ENCODE measurements at places on chromosomes 16 and 17.

GRCh38 chr17:207775-208174 is 26.3 kb upstream of the DOC2B start:
- no peak for DNase-seq

DNA sequence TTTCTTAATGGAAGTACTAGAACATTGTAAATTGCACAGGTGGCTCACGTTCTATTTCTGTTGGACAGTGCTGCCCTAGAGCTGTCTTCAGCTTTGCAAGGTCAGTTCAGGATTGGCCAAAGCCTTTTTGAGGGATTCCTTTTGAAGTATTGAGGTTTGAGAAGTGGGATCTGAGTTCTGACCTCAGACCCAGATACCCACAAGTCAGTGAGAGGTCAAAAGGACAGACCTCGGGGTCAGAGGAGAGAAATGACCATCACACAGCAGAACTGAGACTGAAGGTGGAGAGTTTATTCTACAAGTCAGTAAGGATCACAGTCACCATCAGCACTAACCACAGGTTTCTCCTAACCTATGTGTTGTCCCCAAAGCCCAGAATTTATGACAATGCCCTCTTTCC is 1.7 kb downstream of the ACSM5 start:
- no peak for DNase-seq

DNA sequence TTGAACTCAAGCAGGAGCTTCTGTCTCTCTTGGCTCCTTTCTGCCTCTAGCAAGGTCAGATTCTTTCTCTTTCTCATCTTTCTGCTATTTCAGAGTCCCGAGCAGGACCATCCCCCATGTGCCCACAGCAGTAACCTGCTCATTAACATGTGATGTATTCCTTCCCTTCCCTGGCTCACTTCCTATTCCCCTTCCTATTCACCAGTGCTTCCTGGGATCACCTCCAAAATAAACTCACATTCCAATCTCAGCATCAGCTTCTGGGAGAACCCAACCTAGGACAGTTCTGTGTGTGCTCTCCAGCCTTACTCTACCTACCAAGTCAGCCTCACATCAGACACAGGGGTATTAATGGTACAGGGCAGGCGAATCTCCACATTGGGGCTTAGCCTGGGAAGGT is 546.4 kb upstream of the SALL1 start:
- DNase-seq: no peak

DNA sequence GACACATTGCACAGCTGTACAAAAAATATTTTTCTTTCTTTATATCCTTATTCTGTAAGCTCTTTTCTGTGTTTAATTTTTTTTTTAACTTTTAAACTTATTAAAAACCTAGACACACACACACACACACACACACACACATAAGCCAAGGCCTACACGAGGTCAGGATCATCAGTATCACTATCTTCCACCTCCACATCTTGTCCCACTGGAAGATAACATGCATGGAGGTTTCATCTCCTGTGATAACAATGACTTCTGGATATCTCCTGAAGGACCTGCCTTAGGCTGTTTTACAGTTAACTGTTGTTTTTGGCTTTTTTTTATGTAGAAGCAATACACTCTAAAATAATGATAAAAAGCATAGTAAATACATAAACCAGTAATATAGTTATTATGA is 71.2 kb downstream of the TNRC6C start:
- DNase-seq: no peak

- DNase-seq: no peak
Observed at GRCh38 chr16:79996321-79996720, 395.8 kb upstream of the MAF start.

DNA sequence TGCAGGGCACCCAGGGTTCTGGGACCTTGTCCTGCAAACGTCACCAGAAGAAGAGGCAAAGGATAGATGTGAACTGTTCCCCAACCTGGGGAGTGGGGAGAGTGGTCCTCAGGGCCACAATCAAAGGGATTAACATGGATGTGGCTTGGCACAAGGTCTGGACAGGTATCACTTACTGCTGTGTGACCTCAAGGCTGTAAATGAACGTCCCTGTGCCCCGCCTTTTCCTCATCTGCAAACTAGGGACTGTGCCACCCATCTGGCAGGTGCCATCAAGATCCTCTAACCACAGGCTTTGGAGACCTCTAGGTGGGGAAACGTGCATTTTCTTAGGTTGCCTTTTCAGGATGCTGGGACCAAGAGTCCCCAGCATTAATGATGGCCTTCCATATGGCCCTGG is 25.1 kb downstream of the SLC5A10 start:
- DNase-seq: no peak

GRCh38 chr16:12815361-12815760 is 11.7 kb upstream of the CPPED1 start:
- DNase-seq: no peak

DNA sequence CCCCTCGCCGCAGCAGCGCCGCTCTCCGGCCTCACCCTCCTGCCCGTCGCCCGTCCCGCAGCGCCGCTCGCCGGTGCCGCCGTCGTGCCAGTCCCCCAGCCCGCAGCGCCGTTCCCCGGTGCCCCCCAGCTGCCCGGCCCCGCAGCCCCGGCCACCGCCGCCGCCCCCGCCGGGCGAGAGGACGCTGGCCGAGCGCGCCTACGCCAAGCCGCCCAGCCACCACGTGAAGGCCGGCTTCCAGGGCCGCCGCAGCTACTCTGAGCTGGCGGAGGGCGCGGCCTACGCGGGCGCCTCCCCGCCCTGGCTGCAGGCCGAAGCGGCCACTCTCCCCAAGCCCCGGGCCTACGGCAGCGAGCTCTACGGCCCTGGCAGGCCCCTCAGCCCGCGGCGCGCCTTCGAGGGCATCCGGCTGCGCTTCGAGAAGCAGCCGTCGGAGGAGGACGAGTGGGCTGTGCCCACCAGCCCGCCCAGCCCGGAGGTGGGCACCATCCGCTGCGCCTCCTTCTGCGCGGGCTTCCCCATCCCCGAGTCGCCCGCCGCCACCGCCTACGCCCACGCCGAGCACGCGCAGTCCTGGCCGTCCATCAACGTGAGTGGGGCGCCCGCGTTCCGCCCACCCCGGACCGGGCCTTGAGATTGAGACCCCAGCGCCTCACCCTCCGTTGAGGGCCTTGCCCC is 15.0 kb downstream of the TBKBP1 start:
- no peak for DNase-seq

- no peak for DNase-seq
Observed at GRCh38 chr16:31357324-31358109, 2.5 kb downstream of the ITGAX start.

- DNase-seq: no peak
Observed at GRCh38 chr17:31834448-31834847, 24.6 kb downstream of the COPRS start.

DNA sequence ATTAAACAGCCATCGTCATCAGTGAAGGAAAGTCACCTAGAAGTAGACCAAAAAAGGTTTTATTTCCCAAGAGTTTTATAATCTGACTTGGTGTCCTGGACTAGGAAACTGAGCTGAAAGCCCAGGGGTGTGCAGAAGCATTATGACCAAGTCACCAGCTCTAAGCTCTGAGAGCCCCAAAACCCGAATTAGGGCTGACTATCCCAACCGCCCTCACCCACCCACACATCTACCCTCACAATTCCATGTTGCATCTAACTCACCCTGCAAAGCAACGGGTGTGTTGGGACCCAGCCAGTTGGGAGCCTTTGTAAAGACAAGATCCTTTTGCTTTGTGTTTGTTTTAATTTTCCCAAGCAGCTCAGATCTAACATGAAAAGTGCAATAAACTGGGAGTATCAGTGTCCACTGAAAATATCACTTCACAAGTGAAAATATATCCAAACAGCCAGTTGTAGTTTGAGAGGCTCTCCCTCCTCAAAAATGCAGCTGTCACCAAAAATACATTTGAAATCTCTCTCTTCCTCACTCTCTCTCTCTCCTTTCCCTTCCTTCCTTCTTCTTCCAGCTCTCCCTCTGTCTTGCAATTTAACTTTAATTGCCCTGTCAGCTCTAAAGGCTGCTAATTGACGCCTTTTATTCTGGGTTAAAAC is 16.2 kb upstream of the NOG start:
- no peak for DNase-seq

DNA sequence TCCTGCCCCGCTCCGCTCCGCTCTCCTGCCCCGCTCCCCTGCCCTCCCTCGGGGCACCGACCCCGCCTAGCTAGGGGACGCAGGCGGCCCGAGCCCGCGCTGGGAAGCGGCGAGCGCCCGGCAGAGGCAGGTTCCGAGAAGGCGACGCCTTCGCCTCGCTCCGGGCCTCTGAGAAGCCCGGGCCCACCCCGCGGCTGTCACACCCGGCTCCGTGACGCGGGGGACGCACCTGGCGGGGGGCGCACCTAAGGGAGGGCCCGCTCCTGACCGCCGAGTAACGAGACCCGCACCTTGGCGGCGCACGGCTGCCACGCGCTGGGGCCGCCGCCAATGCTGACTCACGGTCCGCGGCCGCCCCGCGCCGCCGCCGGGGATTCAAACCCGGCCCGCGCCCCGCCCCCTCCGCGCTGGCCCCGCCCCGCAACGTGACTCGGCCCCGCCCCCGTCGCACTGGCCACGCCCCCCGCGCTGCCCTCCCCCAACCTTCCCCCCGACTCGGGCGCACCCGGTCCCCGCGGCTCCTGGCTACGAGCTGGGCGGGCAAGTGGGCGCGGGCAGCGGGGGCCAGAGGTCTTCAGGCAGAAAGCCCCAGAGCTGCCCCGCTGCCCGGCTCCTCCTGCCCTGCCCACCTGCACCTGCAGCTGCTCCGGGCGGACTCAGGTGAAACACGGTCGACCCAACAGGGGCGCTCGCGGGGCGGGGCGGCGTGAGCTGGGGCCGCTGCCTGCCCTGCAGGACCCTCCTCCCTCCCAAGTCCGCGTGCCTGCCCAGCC is 27.8 kb downstream of the GNPTG start:
- DNase-seq: no peak

GRCh38 chr16:90009172-90009899 is 9.9 kb downstream of the DBNDD1 start:
- no peak for DNase-seq

GRCh38 chr17:73595931-73596330 is 48.3 kb downstream of the SDK2 start:
- no peak for DNase-seq

DNA sequence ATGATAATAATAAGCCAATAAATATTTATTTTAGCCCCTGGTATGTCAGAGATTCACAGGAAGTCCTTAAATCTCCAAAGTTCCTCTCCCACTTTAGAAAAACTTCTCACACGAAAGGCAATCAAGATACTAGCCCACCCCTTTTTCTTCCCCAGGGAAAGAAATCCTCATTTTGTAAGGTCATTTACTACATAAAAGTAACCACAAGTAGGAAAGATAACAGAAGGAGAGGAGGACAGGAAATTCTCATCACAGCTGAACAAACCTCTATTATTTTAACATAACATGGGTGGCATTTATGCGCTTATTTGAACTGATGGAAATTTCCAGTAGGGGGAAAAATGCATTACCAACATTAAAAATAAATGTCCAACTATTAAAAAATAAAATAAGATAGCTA is 3.4 kb downstream of the FAM222B start:
- DNase-seq: no peak

GRCh38 chr17:3692346-3692745 is 3.6 kb downstream of the P2RX5 start:
- DNase-seq: no peak

DNA sequence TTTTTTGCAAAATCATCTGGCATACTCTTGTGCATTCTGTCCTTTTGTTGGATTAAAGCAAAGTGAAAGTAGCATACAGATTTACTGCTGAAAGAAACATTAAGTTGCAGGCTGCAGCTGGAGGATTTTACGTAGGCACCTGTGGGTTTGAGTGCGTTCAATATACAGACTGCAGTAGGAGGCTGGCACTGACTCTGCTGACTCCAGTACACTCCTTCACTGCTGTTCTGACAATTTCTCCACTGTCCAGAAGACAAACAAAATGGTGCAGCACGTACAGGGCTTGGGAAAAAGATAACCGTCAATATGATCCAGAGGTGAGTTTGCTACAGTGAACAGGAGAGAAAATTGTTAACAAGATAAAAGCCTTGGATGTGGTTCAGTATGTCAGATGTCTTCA is 73.3 kb downstream of the TANC2 start:
- DNase-seq: no peak

- no peak for DNase-seq
Observed at GRCh38 chr17:70352834-70353233, 183.5 kb downstream of the KCNJ2 start.

- DNase-seq: no peak
Observed at GRCh38 chr16:65740711-65741110, 618.8 kb upstream of the CDH11 start.

- no peak for DNase-seq
Observed at GRCh38 chr16:81620796-81621195, 158.3 kb upstream of the PLCG2 start.

- no peak for DNase-seq
Observed at GRCh38 chr16:84656649-84657048, 8.3 kb downstream of the KLHL36 start.
